ENCODE measurements at places on chromosomes 1 and 21.

- DNase-seq, result no peak
These were observed 6.5 kb upstream of the BARHL2 start for GRCh38 chr1:90723590-90724108.

- DNase-seq, result no peak
These were observed 38.6 kb upstream of the COL6A1 start for GRCh38 chr21:45942755-45943629.

GRCh38 chr1:180062452-180062971 lies 92.2 kb upstream of the QSOX1 start:
- DNase-seq, result no peak

- no peak for DNase-seq
These were observed 22.7 kb downstream of the WNT9A start for GRCh38 chr1:227924833-227925574.

DNA sequence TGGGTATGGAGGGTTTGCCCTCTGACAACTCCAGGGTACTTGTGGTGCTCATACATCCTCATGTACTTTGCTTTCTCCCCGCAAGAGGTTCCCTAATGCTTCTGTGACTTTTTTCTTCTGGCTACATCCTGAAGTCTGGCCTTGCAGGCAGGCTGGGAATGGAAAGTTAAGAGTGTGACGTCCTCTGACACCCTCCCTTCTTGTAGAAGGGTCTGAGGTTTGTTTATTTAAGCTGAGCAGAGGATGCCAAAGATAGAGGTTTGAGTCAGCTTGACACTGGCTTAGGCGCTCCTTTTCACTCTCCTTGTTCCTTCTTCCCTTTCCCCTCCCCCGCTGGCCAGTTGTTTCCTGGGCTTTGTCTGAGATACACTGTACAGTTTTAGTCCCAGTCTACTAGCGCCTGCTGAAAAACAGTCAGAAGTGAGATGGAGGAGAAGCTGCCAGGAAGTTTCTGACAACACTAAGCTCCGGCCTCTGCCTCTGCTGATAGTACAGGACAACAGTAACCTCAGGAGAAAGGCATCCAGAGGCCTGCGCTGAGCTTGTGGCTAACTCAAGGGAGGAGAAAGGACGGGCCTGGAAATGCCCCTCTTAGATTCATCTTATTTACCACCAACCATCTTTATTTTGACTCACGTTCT lies at the start of gene MACF1:
Gene MACF1, plus strand, starts transcription at position 255 of the 641 bp plus-strand sequence. Its CDS starts 328 bp downstream, at position 583.
- DNase-seq, result peak; percentile 59

DNA sequence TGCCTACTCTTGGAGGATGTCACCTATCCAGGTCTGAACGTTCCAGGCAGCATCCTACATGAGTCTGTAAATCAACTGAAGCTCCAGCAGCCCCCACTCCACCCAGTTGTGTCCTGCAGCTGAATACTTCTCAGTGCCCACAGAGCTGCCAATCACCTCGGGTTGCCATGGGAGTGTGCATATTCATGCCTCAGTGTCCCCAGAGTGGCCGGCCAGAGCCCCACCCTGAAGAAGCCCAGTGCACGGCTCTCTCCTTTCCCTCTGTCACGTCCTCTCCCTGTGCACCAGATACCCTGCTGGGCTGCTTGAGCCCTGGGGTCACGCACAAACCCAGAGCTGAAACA lies 16.1 kb upstream of the GSTM4 start:
- DNase-seq, result no peak

DNA sequence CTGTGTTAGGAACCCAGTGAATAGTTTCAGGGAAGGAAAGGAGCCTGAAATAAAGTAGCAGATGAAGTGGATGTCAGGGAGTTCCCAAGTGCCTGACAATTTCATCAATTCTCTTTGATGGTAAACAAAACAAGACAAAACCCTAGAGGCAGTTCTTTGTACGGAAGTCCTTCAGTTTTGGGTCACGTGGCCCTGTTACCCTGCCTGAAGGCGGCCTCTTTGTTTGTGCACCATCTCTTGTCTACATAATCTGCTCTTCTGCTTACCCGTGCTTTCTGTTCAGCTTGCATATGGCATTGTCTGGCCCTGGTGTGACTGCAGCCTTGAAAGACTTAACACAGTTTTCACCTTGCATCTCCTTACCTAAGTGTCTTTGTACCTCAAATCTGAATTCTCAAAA lies 166.7 kb upstream of the DUSP10 start:
- DNase-seq, result no peak

DNA sequence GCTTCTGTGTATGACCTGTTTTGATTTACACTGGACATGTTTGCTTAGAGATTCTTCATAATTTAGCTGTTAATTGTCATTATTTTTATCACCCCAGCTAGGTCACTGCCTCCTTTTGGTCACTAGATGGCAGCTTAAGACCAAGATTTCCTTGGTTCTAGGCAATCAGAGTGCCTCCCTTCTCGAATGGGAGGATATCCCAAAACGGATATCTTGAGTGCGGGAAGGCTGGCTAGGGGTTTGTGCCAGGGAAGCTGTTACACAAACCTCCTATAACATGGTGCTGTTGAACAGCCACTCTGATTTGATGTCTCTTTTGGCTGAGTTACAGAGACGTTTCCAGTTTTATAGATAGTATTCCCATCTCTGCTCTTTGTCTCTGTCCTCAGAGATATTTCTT lies 283.5 kb downstream of the S1PR1 start:
- no peak for DNase-seq

GRCh38 chr1:227945891-227946623 lies 1.7 kb downstream of the WNT9A start:
- no peak for DNase-seq

DNA sequence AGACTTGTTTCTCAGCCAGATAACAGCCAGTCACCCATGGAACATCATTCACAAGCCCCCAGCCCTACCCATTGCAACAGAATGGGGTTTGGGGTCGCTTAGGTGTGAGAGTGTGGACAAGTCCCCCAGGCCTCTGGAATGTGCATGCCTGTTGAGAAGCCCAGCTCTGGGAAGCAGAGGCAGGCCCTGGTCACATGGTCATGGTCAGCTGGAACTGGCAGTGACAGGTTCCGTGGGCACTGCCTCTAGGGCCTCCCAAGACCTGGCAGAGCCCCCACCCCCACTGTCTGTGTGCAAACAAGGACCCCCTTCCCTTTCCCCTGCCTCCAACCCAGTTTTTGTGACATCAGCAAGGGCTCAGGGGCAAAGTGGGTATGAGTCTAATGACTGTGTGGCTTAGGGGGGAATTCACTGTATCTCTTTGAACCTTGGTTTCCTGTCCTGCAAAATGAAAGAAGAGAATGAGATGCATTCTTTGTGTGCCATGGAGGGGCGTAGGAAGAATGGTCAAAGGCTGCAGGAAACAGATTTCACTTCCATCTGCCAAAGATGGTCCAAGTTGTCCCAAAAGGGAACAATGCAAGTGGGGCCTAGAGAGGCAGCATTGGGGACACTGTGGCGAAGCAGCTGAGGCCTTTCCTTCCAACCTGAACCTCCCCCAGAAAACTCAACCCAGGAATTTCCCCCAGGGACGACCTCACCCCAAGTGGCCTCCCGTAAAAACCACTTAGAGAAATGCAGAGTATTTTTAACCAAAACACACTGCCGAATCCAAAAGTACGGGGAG lies 34.7 kb upstream of the SELENON start:
- no peak for DNase-seq

GRCh38 chr1:50346621-50347020 lies 76.6 kb downstream of the DMRTA2 start:
- no peak for DNase-seq

Data from CD4-positive, alpha-beta T cell treated with Interleukin-4 for 1 hour (primary cell).